ENCODE measurements at places on chromosomes 4 and X.

- DNase-seq: no peak
These were observed 92.6 kb upstream of the NLRP2B start for GRCh38 chrX:57772637-57773036.

DNA sequence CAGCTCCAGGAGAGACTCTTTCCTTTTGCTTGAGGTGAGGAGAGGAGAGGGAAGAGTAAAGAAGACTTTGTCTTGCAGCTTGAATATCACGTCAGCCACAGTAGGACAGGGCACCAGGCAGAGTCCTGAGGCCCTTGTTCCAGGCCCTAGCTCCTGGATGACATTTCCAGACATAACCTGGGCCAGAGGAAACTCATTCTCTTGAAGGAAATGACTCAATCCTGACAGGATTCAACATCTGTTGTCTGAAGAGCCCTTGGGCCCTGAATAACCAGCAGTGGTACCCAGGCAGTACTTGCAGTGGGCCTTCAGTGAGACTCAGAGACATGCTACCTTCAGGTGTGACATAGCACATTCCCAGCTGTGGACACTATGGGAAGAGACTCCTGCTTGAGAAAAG is 62.8 kb downstream of the FGF16 start:
- DNase-seq: no peak

GRCh38 chrX:46279925-46280313 is 265.3 kb downstream of the ZNF674 start:
- no peak for DNase-seq

- no peak for DNase-seq
These were observed 52.4 kb upstream of the TRIM2 start for GRCh38 chr4:153151535-153152455.

- no peak for DNase-seq
These were observed 42.7 kb downstream of the HPRT1 start for GRCh38 chrX:134502686-134503085.

GRCh38 chr4:81426770-81427289 is 44.9 kb downstream of the RASGEF1B start:
- no peak for DNase-seq

DNA sequence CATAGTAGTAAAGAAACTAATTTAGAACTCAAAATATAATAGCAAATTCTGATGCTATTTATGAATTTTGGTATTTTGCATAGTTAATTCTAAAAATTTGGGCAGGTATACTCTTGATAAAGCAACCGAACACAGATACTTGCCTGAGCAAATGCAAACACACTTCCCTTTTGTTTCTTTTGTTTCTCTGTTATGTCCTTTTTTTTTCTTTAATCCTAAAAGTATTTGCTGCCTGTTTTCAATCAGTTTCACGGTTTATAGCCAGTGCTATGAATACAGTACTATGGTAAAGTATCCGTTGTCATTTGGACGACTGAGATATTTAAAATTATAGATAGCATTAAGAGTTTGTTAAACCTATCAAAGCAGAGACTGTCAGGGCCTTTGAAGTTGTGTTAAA is 84.3 kb upstream of the HPRT1 start:
- no peak for DNase-seq

DNA sequence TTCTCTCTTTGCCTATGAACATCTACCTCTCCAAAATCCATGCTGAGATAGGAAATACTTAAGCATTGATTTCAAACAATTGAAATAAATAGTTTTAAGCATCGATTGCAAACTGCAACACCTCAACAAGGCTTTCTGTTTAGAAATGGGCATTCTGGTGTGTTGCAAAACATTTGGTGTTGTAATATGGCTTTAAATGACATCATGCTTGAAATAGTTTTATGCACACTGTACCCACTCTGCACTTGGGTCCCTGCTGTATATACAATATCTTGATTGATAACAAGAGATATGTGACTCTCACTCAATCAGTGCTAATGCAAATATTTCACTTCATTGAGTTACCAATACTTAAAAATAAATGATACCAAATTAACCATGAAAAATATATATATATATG is 964.9 kb upstream of the GRIA3 start:
- no peak for DNase-seq

GRCh38 chr4:180855184-180855583 is 1388.0 kb upstream of the TENM3 start:
- DNase-seq: no peak

DNA sequence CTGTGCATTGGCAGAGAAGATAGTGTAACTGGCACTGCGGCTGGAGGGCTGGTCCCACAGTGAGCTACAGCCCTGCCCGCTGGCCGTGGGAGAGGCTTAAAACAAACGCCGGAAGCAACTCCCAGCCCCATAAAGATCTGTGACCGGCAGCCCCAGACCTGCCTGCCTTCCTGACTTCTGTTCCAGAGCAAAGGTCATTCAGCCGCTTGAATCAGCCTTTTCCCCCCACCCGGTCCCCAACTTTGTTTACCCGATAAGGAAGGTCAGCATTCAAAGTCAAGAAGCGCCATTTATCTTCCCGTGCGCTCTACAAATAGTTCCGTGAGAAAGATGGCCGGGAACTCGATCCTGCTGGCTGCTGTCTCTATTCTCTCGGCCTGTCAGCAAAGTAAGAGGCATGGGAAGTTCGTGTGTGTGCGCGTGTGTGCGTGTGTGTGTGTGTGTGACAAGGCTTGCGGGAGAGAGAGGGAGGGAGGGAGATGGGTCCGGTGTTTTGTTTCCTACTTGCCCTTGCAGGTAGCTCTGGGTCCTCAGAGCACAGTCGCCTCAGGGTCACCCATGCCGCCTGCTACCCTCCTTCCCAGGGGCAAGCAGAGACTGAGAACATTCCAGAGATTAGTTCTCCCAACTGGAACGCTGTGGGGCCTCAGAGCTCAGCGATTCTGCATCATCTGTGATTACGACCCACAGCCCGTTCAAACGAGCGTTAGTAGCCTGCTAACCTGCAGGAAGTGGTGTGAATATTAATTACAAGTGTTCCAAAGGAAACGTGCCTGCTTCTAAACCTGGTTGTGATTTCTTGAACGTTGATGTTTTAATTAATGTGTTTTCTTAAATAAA is at the start of gene MGST2:
MGST2 (plus strand) TSS at position 130 of the 840 bp plus-strand sequence; CDS start at position 331, 201 bp downstream.
- DNase-seq: no peak

GRCh38 chrX:97909245-97909644 is 1025.5 kb downstream of the RPA4 start:
- no peak for DNase-seq

Data from stimulated activated CD4-positive, alpha-beta T cell treated with anti-CD3 and anti-CD28 coated beads, TNF-alpha, amount 100 ng/mL, for 4 hours (primary cell).